ENCODE measurements at places on chromosomes 12 and 14. TPM values are rescaled to one million over a fixed set of nuclear protein-coding genes. Genes with fewer than 3 reads are reported as not detected.

DNA sequence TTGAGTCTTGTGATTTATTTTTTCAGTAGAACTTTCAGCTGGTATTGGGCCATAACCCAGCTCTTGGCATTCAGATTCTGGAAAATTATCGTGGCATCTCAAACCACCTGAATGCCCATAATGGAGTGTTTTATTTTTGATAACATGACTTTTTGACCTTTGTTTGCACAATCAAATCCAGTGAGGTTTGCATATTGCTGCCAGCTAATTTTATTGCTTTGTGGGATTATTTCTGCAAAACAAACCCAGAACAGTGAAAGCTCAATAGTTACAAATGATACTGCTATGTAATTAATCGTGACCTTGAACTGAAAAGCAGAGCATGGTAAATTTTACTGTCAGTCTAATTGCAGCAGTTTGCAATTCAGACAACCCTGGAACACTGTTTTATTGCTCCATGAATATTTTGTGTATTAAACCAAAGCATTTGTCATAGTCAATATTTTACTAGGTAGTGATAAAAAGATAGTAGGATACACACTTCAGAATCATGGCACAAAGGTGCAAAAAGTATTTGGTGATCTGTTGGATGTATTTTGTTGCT is 255.2 kb upstream of the NAV3 start:
- DNase-seq: no peak
- H3K4me1 ChIP-seq: no peaks in the 10 kb centered on the region
- no peaks in the 10 kb centered on the region for H3K27me3 ChIP-seq

DNA sequence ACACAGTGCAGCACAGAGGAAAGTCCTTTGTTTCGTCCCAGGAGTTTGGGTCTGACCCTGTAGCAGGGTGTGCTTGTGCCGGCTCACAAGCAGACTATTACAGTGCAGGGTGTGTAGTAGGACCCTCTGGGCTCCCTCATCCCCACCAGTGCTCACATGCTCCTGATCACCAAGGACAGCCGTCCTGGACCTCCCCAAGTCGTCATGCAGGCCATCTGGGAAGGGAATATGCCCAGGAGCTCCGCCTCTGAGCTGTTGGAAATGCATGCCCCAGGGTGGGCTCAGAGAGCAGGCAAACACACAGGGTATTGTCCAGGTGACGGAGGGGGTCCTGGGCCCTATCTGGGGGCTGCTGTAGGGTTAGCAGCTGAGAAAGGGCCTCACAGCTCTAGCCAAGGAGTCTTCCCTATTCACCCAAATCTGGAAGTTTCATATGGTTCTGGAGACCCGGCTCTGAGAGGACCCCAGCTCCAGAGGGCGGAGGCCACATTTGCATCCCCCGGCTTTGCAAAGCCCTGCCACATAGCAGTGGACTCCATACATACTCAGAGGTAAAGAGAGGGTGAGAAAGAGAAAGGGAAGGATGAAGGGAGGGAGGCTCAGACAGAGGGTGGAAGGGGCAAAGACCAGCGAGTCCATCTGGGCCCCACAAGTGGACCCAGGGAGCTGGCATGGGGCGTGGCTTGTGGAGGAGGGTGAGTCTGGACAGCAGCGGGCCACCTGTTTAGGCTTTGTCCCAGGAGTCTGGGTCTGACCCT is 53.5 kb upstream of the PPP2R5C start:
- peaks cover 11% of the 10 kb centered on the region for H3K27me3 ChIP-seq
- peak overlapping the region; percentile 63 for H3K4me3 ChIP-seq
- no peaks in the 10 kb centered on the region for H3K36me3 ChIP-seq

- no peak for DNase-seq
- no peak overlapping the region for H3K4me3 ChIP-seq
- H3K36me3 ChIP-seq: no peaks in the 10 kb centered on the region
- no peak overlapping the region for H3K27ac ChIP-seq
- H3K4me1 ChIP-seq: no peaks in the 10 kb centered on the region
Observed at GRCh38 chr12:116429826-116430360, 129.3 kb upstream of the MAP1LC3B2 start.

Gene RNASE7
- total RNA-seq: not detected

Gene TMEM229B
- total RNA-seq: 20.0 TPM

- H3K36me3 ChIP-seq: no peaks in the 10 kb centered on the region
- no peak overlapping the region for H3K4me3 ChIP-seq
- H3K27ac ChIP-seq: no peak overlapping the region
- no peaks in the 10 kb centered on the region for H3K4me1 ChIP-seq
- no peaks in the 10 kb centered on the region for H3K27me3 ChIP-seq
- DNase-seq: no peak
Observed at GRCh38 chr14:22252686-22253085, 336.3 kb downstream of the DAD1 start.

Gene NKX2-1
- total RNA-seq: not detected

- H3K36me3 ChIP-seq: no peaks in the 10 kb centered on the region
- H3K4me3 ChIP-seq: no peak overlapping the region
- no peak for DNase-seq
Observed at GRCh38 chr14:29462321-29462720, 465.3 kb downstream of the PRKD1 start.

Measured in activated naive CD8-positive, alpha-beta T cell treated with anti-CD3 and anti-CD28 coated beads, Interleukin-2, amount 10 ng/mL, durations not matched to agents 7 days and 5 days (primary cell).